ENCODE measurements at places on chromosomes 3 and 15. TPM values are rescaled to one million over a fixed set of nuclear protein-coding genes. Genes with fewer than 3 reads are reported as not detected.

The GNB4 gene
- total RNA-seq = 64.7 TPM

The PCOLCE2 gene
- 98.7 TPM for total RNA-seq

The ZIC1 gene
- total RNA-seq = not detected

The MCTP2 gene
- total RNA-seq = 19.6 TPM

The PFKFB4 gene
- 12.2 TPM for total RNA-seq

The CNTN3 gene
- 1.7 TPM for total RNA-seq

The TGM5 gene
- total RNA-seq = not detected

The VPS8 gene
- total RNA-seq = 76.7 TPM

The CD96 gene
- not detected for total RNA-seq

The SCAMP5 gene
- total RNA-seq = 2.2 TPM

The POLQ gene
- total RNA-seq = 0.99 TPM

The POTEB3 gene
- not detected for total RNA-seq

The ALPK3 gene
- 0.87 TPM for total RNA-seq

The EPHB1 gene
- total RNA-seq = under 0.01 TPM

The CLDN18 gene
- total RNA-seq = under 0.01 TPM
